Memory B cell (primary cell): ENCODE measurements at places on chromosomes 3 and 15.

DNA sequence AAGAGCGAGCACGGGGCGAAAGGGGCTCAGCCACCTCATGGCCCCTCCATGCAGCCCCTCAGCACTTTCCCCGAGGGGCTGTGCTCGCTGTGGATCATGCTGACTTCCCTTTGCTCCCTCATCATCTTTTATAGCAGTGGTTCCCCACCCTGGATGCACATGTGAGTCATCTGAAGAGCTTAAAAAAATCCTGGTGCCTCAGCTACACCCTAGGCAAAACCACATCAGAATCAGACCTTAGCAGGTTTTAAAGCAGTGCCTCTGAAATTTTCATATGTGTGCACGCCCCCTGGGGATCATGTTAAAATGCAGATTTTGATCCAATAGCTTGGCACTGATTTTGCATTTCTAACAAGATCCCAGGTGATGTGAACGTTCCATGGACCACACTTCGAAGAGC lies 50.9 kb downstream of the FEM1B start:
- DNase-seq: no peak

DNA sequence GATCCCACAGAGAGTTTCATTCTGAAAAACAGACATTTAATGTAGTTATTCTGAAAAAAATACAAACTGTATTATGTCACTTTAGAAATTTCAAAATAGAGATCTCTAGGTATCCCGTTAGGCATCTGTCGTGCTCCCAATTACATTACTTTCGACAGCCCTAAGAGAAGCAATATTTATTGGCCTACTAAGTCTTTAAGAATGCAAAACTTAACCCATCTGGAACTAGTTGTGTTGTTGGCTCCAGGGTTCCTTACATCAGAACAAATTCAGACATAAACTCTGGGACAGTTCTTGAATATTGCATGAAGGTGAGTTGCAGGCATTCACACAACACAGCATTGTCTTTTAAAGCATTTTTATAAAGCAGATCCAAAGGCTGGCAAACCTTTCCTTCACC lies 498.4 kb downstream of the FHIT start:
- DNase-seq: no peak

DNA sequence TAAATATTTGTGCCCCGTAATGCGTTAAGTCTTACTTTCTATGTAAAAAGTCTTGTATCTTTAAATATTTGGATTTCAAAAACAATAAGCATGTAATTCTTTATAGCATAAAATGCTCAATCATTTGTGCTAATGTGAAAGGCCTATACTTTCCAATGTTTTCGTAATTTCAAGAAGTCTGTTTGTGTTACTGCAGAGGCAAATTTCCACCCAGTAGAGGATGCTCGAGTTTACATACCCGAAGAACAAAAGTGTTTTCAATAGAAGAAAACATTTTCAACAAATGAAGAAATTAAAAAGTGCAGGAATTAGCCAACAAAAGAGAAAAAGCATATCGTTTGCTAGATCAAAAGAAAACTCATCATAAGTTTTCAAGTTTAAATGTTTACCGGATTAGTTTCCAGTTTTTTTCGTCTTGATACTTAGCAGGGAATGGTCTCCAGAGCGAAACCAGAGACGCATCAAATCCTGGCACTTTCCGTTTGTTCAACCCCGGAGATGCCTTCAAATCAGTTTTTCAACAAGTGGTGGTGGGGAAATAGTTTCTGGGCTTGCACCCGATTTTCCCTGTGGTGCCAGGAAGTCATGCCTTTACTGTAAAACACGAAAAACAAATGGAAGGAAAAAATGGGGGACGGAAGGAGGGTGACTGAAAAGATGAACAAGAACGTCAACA lies 1.0 kb downstream of the CGGBP1 start:
- no peak for DNase-seq

DNA sequence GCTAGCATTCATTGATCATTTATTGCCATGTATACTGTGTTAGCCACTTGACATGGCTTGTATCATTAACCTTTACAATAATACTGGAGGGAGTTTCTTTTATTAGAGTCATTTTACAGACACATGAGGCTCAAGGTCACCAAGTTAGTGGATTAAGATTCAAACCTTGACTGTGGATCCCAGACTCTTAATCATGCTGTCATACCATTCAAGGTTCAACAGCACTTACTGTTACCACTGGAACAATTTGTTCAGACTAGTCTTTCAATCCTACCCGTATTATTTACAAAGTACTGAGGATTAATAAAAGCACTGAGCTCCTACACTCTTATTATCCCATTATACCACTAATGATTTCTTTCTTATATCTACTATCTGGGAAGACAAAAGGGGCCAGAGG lies 1.2 kb downstream of the COX17 start:
- DNase-seq: no peak

DNA sequence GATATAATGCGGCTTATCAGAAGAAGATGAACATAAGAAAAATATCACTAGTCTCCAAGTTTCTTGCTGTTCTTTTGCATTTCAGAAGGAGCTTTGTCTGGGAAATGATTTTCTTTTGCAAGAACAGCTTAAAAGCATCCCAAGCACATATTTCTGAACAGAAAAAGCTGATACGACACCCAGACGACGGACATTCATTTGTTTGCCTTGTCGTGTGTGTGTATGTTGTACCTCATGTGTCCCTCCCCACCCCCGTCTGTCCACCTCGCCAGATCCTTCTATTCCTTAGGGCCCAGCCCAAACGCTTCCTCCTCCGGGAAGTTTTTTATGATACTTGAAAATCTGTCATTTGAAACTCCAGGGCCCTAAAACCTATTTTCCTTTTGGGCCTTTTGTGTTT lies 8.8 kb downstream of the ITPR1 start:
- DNase-seq: no peak

- DNase-seq: no peak
Observed at GRCh38 chr3:47291158-47291753, 8.5 kb downstream of the KLHL18 start.

DNA sequence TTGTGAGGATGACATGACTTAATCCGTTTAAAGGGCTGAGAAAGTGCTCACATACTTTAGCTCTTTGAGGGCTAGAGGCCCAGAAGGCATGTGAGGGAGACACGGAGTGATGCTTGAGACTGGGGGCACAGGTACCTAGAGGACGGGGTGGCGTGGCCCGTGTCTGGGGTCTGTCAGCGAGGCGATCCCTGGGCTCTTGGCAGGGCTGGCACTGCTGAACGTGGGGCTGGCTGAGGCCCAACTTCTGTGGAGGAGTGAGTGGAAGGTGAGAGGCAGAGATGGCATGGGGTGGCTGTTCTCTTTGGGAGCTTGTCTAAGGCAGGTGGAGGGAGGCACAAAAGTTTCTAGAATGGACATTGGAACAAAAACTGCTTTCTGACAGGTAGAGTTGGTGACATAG lies 9.5 kb downstream of the SEMA4B start:
- DNase-seq: no peak
